ENCODE measurements at places on chromosomes 3 and 15.
A peak's percentile ranks its signal among the peaks of the same experiment; 100 is the strongest.

DNA sequence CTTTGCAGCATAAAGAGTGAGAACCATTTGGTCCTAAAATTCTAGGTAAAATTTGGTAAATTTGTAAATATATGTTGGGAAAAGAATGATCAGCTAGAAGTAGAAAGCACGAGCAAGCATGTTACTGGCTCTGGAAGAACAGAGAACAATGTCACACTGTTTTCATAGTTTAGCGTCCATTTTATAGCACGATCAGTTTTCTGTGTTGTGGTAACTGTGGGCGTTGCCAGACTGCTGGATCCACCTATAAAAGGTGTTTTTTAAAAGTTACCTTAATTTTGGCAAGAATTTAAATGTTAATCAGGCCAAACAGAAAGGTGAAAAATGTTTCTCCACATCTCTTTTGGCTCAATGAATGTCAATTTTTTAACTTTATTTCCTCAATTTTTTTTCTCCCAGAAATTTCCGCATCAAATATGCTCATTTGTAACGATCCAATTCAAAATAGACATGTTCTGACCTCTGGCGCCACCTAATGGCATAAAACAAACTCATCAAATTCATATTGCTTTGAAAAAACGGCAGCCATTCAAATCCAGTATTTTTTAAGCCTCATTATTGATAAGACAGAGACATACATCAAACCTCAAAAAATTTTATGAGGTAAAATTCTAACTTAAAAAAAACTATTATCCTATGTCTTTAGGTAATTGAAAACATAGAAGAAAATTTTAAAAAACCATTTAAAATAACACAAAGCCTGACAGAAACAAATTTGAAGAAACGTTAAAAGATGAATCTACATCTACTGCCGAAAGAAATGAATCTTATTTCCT lies 5.5 kb upstream of the GP5 start:
- DNase-seq: peak; percentile 71

GRCh38 chr3:46472736-46473135 lies 8.0 kb upstream of the LTF start:
- no peak for DNase-seq

DNA sequence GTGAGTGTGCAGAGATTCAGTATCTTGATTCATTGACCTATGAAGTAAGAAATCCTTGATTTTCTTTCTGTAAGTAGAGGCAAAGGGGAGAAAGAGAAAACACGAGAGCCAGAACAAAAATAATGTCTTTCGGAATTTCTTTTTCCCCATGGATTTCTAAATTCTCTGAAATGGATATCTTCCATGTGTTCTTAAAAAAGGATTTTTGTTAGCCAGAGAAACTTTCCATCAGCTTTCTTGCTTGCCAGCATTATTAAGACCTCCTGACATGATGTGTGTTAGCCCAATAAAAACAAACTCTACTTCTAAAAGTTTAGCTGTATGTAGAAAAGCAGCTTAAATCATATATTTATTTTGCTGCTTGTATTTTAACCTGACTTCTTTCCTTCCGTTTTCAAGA lies 122.3 kb upstream of the AADACL2 start:
- DNase-seq: no peak

DNA sequence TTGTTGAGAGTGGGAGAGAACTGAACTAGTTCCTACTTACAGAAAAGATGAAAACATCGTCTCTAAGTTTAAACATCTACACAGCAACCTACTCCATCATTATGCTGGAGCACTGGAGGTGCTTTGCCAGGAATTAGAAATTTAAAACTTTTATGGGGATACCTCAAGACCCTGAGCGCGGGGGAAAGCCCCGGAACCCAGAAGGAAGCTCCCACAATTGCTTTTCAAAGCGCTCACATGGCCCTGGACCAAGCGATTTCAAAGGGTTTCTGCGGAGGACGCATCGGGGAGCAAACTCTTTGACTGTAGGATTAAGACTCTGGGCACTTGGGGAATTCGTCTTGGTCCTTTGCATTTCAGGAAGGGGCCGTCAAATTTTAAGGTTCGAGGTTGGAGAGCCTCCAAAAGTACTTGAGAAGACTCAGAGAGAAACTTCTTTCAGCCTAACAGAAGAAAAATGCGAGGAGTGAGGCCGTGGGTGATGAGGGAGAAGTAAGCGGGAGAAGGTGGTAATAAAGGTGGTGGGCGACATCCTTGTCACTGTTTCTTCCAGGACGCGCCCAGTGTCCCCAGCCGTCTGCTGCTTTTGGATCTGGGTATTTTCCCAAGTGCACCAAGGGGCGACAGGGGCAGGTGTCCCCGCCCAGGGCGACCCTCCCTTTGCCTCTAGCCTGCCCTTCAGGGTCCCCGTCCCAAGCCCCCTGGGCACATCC lies 591 bp downstream of the PROK2 start:
- no peak for DNase-seq

- no peak for DNase-seq
Observed at GRCh38 chr15:76431971-76432370, 95.4 kb downstream of the ISL2 start.

- DNase-seq: no peak
Observed at GRCh38 chr15:45117308-45118130, 3.4 kb downstream of the DUOXA2 start.

DNA sequence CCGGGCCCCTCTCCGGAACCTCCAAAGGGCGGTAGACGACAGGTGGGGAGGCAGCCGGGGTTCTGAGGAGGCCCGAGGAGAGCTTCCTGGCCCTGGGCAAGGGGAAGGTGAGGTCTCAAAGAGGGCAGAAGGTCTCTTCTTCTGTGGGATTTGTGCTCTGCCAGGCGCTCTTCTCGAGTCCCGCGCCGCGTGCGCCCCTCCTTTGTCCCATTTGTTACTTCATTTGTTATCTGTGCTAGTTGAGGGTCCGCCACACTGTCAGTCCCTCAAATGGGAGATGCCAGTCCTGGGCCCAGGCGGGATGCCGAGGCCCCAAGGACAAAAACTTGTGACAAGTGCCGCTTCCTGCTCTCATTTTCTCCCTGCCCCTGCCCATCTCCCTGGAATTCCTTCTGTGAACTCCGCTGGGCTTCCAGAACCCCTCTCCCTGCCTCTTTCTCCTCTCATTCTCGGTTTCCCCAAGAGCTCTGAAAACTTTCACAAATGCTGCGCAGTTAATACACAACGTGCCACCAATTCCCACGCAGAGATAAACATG lies 1.5 kb downstream of the ST8SIA2 start:
- no peak for DNase-seq

DNA sequence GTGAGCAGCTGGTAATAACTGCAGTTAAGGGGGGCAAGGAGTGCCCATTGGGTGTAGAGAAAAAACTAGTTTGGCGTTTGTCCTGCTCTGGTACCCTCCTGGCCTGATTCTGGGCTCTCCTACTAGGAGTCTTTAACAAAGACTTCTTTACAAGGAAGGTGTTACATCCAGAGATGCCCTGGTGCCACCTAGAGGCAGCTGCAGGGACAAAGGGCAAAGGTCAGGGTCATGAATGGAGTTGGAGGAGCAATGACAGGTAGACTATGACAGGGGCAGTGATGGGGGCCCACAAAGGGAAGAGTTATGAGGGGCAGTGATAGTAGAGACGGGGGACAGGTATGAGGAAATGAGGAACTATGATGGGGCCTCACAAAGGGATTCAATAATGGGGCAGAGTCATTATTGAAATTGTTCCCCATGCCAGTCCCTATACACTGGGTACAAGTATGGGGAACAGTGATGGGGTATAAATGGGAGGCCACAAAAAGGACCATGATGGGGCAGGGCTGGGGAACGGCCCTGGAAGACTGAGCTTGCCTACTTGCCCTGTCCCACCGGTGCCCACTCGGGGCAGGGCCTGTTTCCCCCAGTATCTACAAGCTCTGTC lies 7.9 kb downstream of the CCDC71 start:
- DNase-seq: peak; percentile 68

- DNase-seq: peak; percentile 38
Observed at GRCh38 chr15:73127302-73127936, 75.2 kb downstream of the NEO1 start.

DNA sequence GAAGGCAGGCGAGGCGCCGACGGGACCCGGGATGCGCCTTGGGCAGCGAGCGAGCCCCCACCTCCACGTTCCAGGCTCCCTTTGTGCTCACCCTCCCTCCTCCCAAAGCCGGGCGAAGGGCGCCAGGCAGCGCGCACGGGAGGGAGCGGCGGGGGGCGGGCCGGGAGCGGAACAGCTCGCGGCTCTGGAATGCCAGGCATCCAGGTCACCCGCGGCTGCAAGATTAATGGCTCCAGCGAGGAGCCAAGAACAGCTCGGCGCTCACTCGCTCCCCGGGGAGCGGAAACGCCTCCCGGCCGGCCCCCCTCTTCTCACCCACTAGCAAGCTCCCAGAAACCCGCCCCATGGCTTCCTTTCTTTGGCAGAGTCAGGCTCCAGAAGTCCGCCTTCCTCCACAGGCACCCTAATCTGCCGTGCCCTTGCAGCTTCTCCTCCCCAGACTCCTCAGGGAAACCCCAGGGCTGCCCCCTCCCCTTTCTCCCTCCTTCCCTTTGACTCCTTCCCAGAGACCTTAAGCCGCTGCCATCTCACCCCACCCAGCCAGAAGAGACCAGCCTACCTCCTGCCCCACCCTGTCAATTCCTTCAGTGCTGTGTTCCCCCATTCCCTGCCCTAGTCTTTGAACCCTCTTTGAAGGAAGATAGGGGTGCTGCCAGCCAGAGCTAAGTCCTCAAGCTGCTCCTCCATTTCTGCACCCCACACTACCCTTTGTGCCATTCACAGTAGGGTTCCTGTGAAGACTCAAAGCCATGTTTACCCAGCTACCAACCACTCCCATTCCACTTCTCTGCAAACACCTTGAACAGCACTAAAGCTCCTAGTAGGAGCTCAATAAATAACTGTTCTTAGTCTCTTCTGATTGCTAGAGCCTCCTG lies 9.9 kb downstream of the AMOTL2 start:
- no peak for DNase-seq

- no peak for DNase-seq
Observed at GRCh38 chr3:185279587-185280138, 25.8 kb upstream of the EHHADH start.

DNA sequence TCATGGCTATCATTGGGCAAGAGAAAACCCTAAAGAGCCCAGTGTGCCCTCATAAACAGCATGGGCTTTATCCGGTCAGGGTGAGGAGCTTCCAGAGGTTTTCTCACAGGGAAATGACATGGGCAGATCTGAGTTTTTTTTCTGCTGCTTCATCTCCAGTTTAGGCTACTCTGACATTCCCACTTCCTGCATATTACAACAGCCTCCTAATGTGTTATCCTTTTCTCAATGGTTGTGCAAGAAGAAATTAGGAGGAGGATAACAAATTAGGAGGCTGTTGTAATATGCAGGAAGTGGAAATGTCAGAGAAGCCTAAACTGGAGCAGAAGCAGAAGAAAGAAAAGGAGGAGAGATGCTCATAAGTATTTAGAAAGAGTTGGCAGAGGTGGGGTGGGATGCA lies 175.6 kb downstream of the MTHFS start:
- DNase-seq: no peak

DNA sequence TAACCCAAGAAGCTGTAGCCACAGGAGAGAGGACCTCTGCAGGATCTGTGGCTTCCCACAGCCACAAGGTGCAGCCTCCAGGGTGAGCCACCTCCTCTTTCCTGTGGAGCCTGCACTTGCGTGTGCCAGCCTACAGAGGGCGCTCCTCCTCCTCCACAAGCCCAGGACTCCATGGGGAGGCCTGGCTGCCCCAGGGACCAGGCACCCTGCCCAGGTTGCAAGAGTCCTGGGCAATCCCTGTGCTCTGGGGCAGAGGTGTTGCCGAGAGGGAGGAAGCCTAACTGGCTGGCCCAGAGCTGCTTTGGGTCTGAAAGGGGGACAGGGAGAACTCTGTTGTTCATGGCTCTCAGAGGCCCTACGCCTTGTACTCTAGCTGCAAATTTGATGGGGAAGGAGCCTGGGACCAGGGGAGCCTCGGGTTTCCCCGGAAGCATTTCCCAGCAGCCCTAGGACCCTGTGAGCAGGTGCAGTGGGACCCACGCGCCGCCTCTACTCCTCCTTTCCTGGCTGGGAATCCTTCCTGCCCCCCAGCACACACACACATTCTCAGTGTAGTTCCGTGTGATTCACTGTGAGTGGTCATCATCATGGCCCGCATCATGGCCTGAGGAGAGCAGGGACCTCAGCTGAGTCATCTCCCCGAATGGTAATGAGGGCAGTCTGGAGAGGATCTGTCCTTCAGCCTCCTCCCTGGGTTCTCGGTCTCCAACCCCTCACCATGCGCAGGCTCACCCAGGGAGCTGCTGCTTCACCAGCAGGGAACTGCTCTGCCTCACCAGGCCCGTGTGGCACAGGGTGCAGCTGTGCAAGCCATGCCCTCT lies 24.3 kb downstream of the TBC1D21 start:
- peak; percentile 53 for DNase-seq

GRCh38 chr15:69663441-69663840 lies 210.8 kb downstream of the RPLP1 start:
- no peak for DNase-seq

- no peak for DNase-seq
Observed at GRCh38 chr3:29281344-29282241, 722 bp downstream of the RBMS3 start.

DNA sequence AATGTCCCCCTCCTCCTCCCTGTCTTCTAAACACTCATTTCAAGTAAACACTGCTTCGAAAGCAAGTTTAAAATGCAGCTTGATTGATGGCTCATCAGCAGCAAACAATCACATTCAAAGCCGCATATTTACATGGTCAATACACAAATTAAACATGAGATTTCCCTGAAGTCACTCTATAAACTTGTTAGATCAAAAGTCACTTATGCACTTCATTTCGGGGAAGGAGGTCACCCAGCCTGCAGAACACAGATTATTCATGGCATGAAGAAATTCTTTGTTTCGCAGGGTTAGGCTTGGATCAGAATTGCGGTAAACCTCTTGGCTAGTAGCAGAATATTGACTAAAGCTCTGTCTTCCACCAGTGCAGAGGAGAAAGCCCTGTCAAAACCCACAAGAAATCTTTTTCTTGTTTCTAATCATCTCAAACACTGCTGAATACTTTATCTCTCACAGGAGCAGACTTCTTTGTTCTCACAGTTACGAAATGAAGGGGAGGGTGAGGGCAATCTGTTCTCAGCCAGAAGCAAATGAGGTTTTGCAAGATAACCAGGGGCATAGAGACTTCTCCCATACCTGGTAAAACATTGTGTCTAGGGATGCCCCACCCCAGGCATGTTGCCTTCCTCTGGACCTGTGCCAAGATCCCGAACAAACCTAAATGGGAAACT lies 133.3 kb upstream of the CHL1 start:
- DNase-seq: no peak

GRCh38 chr15:85583923-85584390 lies 203.6 kb downstream of the AKAP13 start:
- DNase-seq: no peak

DNA sequence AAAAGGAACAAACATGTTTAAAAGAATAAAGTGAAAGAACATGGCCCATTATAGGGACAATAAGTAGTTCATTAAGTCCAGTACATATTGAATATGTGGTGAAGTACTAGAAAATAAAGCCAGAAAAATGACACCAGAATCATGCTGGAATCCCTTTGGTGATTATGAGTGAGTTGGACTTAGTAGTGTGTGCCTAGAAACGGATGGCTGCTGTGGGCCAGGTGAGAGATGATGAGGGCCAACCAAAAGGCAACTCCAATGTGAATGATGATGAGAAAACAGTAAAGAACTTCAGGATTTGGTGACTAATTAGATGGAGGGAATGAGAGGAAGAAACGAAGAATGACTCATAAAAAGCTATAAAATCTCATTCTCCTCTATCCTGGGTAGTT lies 3.3 kb downstream of the CRYGS start:
- DNase-seq: no peak
